ENCODE measurements at places on chromosomes 4 and X.
A peak's percentile ranks its signal among the peaks of the same experiment; 100 is the strongest.

DNA sequence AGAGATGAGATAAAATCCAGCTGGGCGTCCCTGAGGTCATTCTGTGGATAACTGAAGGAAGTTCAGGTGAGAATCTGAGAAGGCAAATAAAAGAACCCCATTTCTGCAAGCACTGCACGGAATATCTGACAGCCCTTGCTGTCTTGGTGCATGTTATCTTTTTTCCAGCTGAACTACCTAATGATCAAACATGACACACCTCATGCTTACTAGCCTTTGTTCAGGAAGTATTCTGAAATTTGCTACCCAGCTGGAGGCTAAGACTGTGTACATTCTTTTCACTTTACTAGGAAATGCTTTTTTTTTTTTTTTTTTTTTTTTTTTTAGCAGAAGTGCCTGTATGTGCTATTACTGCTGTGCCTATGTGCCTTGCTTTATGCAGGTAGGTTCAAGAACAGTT is 718.1 kb downstream of the SMARCA1 start:
- no peak for DNase-seq

GRCh38 chrX:31374786-31375185 is 302.9 kb upstream of the FTHL17 start:
- no peak for DNase-seq

DNA sequence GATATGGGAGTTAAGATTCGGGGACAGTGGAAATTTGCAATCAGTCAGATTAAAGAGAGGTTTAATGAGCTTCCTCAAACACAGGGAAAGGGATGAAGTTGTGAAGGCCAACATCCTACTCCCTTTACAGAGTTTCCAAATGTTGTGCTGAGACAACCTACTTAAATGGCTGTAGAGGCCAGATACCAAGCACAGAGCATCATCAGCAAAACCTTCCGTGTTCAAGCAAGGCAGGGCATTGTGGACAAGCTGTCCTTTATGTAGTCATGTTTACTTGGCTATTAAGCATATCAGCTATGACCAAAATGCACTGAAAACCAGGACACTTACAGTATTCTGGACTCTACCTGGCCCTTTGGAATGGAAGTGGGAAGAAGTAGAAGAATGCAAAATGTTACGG is 197.3 kb downstream of the DMD start:
- no peak for DNase-seq

DNA sequence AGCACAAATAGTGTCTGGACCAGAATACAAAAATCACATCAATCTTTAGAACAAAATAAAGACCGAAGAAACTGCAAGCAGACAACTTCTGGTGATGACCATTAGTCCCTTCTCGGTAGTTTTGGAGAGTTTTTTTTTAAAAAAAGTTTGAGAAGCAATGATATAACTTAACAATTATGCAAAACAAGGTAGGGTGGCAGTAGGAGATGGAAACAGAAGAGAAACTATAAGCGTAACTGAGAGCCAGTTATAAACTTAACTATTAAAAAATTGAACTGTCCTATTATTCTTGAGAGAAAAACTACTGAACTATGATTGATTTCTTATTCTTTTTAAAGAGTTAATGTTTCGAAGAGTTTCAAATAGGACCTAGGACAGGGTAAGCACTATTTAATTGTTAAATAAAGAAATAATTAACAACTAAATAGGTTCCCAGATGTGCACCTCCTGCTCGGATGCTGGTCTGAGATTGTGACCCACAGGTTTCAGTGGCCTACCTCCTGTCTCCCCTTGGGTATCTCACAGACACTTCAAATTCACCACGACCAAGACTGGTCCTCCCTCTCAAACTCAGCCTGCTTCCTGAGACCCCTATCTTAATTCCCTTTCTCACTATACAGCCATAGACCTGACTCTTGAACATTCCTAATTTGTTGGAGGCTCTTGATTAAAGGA is 81.3 kb downstream of the LEF1 start:
- DNase-seq = no peak

DNA sequence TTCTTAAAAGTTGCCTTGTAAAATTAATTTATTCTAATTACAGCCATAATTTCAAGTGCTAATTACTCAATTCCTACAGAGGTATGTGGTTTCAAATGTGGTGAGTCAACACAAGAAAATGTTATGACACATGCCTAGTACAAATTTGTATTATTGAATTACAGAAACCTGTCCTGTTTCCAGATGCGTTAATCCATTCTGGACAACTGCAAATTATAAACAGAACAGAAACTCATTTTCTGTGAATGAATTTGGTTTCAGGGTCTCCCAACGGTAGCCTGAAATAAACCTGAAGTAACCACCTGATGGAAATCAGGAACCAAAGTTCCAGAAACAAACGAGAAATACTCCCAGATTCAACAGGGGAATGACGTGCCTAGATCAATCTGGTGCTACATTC is 328.6 kb upstream of the F9 start:
- DNase-seq = no peak

- no peak for DNase-seq
Observed at GRCh38 chr4:85486425-85487086, 11.6 kb downstream of the ARHGAP24 start.

DNA sequence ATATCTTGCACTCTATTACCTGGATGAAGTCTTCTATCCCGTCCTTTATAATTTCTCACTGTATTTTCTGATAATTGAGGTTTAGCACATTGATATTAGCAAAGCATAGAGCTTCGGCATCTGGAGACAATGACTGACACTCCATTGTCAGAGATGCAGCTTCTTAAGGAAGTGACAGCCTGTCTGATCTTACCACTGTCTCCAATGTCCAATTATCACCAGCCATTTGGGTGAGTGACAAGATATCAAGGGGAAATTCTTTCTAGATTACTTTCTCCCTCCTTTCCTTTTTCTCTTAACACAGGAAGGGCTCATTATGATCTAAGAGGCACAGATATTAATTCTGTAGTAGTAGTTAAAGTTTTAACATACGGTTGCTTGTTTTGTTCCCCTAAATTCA is 86.4 kb downstream of the LDB2 start:
- DNase-seq = no peak

- no peak for DNase-seq
Observed at GRCh38 chr4:2261110-2261852, 628 bp downstream of the MXD4 start.

DNA sequence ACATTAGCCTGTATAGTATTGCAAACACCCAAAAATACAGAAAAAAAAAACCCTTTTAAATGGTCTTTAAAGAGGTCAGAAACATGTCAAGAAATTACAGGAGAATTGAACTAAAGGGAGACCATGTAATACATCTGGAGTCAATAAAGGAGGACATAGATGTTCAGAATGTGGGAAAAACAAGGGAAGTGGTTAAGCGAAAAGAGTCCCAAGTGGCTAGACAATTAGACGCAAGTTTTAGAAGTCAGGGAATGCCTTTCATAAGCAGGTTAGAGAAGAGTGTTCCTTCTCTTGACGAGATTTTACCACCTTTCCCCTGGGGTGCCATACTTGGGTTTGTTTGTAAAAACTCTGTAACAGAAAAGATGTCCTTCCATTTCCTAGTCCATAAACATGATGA is 7.8 kb downstream of the LNX1 start:
- no peak for DNase-seq

DNA sequence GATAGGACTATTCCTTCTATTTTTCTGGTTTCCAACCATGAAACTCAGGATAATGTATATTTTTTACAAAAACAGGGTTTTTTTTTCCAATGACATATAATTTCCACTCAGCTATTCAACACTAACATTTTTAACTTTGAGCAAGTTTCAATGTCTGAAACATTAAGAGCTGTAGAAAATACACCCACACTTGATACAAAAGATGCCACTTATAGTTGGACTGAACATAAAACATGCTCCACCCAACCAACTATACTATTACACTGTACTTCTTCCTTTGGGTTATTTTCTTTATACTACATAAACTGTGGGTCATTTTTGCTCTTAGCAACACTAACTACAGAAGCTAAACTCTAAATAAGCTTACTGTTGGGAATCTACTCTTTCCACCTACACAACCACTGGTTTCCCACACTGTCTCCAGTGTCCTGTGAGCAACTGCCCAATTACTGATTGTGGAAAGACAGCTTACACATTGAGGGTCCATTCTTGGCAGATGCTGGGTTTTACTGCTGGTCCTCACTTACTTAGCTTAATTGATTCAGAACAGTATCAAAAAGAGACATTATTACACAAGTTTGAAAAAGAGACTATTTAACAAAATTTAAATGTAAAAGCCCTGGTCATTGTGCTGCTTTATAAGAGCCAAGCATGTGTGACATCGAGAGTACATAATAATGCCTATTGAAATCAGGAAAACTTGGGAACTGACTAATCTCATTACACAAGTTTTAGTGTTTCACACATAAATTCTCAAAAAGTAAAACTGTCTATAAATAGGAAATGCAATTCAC is 6.3 kb downstream of the AMMECR1 start:
- DNase-seq = no peak

- DNase-seq = no peak
Observed at GRCh38 chrX:45353456-45353855, 152.8 kb upstream of the DIPK2B start.

- no peak for DNase-seq
Observed at GRCh38 chr4:53355930-53356521, 9.8 kb downstream of the SCFD2 start.

- DNase-seq = no peak
Observed at GRCh38 chr4:43089730-43090129, 197.2 kb downstream of the GRXCR1 start.

DNA sequence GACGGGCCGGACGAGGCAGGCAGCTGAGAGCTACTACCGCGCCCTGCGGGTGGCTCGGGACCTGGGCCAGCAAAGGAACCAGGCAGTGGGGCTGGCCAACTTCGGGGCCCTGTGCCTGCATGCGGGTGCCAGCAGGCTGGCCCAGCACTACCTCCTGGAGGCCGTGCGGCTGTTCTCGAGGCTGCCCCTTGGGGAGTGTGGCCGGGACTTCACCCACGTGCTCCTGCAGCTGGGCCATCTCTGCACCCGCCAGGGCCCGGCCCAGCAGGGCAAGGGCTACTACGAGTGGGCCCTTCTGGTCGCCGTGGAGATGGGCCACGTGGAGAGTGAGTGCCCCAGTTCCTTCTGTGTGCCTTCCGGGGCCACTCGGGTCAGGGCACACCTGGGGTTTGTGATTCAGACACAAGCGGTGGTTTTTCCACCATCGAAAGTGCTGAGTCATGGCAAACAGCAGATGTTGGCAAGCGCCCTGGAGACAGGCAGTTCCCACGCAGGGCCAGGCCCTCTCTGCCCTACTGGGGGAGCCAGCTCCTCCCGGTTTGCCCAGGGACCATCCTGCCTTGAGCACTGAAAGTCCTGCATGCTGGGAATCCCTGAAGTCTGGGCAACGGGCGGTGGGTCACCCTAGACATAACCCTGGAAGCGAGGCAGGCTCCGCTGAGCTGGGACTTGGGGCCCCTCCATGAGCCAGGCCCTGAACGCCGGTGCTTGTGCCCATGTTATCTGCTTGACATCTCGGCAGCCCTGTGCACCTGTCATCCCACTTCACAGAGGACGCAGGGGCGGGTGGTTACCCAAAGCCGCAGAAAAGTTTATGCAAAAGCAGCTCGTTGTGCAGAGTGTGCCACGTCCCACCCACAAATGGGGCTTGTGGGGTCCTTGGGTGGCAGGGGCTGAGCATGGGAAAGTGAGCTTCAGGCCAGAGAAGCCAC is 29.5 kb downstream of the SH3TC1 start:
- DNase-seq = peak; percentile 98

DNA sequence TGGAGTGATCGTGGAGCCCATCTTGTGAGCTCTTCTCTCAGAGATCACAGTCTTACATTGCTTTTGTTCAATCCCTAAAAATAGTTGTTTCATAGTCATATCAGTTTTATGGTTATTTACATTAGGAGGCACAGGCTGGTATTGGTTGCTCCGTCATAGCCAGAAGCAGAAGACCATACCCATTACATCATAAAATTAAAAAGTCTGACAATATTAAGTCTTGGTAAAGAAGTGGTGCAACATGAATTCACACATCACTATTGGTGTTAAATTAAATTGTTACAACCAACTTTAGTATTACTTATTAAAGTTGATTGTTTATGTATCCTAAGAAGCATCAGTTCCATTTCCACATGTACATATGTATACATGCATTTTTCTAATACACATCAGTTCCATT is 84.6 kb downstream of the LARP1B start:
- DNase-seq = no peak

DNA sequence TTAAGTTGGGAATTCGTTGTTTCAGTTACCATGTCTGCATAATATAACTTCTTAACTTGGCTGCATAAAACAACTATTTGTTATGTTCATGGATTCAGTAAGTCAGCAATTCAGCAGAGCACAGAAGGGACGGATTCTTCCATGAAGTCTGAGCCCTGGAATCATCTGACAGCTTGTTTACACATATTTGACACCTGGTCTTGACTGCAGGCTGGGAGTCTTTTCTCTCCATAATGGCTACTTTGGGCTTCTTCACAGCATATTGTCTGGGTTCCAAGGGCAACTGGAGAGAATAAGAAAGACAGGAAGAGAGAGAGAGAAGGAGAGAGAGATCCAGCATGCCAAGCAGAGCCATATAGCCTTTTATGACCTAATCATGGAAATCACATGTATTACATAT is 23.1 kb downstream of the CENPC start:
- DNase-seq = no peak

DNA sequence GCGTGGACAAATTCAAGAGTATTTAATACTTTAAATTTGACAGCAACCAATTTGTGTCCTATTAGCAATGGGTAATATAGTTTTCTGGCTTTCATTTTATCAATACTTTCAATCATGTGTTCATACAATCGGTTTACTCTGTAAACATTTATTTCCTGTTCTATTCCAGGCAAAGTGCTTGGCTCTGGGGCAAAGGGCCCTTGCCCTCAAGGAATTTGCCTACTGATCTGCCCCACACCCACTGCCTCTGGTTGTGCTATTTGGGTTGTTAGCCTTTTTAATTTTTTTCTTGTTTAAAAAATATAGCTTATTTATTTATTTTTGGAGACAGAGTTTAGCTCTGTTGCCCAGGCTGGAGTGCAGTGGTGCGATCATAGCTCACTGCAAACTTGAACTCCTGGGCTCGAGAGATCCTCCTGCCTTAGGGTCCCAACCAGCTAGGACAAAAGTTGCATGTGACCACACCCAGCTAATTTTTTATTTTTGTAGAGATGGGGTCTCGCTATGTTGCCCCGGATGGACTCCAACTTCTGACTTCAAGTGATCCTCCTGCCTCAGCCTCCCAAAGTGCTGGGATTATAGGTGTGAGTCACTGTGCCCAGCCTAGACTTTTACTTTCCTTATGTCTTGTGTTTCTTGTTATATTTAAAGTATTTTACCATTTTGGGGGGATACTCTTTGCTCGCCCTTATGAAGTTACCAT is 30.7 kb upstream of the CBR4 start:
- DNase-seq = no peak

- DNase-seq = no peak
Observed at GRCh38 chr4:8897251-8898167, 25.9 kb upstream of the HMX1 start.

DNA sequence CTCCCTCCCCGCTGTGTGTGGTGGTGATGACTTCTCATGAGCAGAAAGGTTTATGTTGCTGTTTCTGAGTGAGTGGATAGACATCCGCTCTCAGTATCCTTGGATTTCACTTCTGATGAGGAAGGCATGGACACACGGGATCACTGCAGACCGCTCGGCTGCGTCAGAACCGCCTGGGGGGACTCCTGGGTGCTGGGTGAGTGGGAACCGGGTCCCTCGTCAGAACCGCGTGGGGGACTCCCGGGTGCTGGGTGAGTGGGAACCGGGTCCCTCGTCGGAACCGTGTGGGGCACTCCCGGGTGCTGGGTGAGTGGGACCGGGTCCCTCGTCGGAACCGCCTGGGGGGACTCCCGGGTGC is 9.0 kb downstream of the CTBP1 start:
- DNase-seq = no peak

All from Jurkat, Clone E6-1 (cell line).